ENCODE measurements at places on chromosomes 1 and 21.

GRCh38 chr21:42455754-42456440 is 40.1 kb downstream of the RSPH1 start:
- no peak for DNase-seq

- no peak for DNase-seq
These were observed 270.1 kb downstream of the ASTN1 start for GRCh38 chr1:176894450-176894849.

DNA sequence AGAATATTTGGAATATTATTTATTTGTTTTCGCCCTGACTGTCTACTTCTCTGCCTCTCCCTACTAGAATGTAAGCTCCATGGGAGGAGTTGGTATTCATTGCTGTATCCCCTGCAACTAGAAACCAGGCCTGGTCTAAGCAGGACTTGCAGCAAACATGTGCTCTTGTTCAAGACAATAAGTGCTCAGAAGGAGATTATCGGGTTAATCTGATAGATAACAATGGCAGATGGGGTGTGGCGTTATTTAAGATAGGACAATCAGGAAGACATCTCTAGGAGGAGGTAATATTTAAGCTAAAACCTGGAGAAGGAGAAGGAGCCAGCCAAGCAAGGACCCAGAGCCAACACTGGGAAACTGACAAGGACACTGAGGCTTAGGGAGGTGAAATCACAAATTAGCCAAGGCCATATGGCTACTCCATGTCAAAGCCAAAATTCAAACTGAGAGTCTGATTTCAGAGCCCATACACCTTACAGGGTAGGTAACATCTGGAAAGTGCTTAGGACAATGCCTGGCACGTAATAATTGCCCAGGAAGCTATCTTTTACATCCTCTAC is 41.5 kb downstream of the STYXL2 start:
- no peak for DNase-seq

GRCh38 chr1:31421371-31422040 is 8.5 kb downstream of the SERINC2 start:
- no peak for DNase-seq

DNA sequence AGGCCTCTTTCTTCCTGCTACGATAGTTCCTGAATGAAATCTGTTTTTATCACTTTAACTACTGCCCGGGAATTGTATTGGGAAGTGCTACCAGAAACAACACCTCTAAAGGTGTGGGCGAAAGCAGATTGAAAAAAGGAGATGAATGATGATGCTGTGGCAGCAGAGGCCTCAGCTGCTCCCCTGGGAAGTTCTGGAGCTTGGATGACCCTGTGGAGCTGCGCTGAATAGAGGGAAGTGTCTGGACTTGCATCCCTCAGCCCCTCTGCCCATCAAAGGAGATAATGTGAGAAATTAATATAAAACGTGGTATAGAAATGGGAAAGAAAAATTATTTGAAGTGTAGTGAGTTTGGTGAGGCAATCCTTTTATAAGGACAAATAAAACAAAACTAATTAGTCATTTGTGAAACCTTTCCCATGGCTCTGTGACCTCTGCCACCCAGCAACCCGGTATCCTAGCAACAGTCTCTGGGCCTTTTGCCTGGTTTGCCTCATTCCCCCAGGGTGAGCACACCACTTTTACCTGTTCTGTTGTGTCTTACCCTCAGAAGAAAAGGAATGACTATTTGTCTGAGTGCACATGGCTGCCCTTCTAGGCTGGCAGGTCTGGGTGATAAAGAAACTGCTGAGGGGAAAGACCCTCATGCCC is 21.3 kb downstream of the OVAAL start:
- no peak for DNase-seq

- no peak for DNase-seq
These were observed 17.0 kb downstream of the TTC39A start for GRCh38 chr1:51313268-51313852.

- no peak for DNase-seq
These were observed 68.8 kb upstream of the DAB1 start for GRCh38 chr1:57492586-57493226.

- DNase-seq: no peak
These were observed 62.8 kb downstream of the PLXNA2 start for GRCh38 chr1:208181364-208181763.

DNA sequence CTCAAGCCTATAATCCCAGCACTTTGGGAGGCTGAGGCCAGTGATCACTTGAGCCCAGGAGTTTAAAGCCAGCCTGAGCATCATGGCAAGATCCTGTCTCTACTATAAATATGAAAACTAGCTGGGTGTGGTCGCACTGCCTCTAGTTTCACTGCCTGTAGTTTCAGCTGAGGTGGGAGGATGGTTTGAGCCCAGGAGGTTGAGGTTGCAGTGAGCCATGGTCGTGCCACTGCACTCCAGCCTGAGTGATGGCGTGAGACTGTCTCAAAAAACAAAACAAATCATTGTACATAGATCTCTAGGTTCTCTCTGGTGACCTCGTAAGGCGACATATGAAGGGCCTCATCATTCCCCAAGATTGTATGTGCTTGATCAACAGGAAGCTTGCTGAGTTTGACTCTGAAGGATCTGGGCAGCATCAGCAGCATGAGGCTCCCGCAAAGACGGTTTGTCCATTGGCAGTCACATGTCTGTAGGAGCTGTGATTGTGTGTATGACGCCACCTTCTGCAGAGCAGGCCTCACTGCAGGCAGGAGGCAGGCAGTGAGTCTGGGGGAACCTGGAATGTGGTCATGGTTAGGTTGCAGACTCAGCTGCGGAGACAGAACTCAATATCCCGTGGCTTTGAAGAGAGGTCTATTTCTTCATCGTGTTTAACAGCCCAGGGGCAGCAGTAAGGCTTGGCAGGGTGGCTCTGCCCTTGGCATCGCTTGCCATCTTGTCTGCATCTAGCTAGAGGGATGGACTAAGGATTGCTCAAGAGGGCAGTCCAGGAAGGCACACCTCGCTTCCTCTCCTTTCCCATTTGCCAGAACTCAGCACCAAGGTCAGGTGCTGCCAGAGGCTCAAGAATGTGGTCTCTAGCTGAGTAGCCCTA is 14.0 kb downstream of the ATP5PO start:
- no peak for DNase-seq

Data from activated CD8-positive, alpha-beta memory T cell treated with anti-CD3 and anti-CD28 coated beads for 24 hours (primary cell).